ENCODE measurements at places on chromosomes 11 and 22.
A peak's percentile ranks its signal among the peaks of the same experiment; 100 is the strongest.

DNA sequence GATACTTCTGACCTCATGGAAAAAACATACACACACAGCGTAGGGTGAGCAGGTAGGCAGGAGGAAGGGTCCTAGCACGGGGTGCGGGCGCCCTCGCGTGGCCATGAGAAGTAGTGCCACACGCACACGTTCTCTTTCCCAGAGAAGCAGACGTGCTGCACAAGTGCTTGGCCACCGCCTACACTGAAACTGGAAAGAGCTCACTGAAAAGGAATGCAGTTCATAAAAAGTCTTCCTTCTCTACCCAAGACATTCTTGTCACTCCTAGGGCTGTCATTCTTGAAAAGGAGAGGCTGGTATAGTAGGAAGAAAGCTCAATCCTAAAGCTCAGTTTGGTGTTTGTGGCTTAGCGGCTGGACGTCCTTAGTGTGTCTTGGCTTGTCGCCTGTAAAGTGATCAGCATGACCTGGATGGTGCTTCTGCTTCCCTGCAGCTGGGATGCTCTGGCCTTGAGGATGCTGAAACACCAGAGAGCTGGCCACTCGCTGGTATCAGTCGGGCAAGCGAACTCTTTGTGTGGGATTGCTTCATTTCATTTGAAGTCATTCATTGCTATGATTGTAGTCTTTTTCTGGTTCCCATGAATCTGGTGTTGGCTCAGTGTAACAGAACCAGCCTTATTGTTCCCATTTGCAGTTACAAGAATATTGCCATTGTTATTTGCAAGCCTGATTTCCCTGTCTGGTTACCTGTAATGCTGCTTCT, 303.8 kb downstream of the NTM start:
- no peak for DNase-seq

DNA sequence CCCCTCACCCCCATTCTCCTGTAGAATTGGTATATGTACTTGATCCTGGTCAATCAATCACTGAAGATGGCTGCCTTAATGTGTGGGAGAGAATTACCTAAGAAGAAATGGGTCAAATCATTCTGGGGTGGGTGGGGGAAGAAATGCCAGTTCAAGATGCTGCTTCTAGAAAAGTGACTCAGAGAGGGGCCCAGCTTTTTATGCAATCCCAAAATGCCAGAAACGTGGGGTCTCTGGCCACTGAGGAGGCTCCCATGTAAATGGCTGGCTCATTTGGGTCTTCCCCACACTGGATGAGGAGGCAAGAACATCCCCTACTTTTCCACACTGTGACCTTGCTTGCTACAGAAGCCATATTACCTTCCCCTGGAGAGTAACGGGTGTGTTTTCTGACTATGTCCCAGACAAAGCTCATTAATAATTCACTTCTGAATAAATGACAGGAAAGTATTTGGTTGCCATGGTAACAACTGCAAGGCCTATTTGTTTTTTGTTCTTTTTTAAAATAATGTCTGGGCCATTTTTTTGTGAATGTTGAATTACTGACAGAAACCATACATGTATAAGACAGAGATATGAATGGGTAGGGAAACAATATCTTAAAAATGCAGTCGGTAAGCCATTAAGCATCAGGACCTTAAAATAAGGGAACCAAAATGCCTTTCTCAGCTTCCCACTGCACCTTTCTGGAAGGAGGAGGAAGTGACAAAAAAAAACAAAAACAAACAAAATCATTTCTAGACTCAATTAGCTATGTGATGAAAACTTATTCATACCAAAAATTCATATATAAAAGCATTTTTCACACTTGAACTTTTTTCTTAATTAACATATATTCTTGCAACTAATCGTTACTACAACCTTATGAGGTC, 32.0 kb downstream of the SLC1A2 start:
- no peak for DNase-seq

- DNase-seq: no peak
These were observed 321.1 kb upstream of the PLET1 start for GRCh38 chr11:112581747-112582146.

GRCh38 chr22:40898850-40899357, 37.0 kb upstream of the DNAJB7 start:
- peak; percentile 25 for DNase-seq

Measured in GM12864 (cell line).